ENCODE measurements at places on chromosomes 7 and 10.

- no peak for DNase-seq
These were observed 1.4 kb downstream of the LARP4B start for GRCh38 chr10:929960-930624.

DNA sequence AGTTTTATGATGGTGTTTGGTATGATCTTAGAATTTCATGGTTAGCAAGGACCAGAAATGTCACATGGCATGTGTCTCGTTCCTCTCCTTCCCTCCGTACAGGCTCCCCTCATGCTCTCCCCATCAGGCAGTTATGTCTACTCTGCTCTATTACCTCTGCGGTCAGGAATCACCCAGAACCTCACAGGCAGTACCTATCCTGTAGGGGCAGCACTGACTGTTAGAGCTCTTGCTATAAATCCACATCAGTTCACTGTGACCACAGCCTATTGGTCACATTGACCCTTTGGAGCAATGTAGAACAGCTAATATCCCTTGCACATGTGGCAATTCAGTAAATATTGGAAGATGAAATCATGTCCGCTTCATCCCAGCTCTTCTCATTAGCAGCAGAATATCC lies 151.8 kb downstream of the WNT2 start:
- no peak for DNase-seq

DNA sequence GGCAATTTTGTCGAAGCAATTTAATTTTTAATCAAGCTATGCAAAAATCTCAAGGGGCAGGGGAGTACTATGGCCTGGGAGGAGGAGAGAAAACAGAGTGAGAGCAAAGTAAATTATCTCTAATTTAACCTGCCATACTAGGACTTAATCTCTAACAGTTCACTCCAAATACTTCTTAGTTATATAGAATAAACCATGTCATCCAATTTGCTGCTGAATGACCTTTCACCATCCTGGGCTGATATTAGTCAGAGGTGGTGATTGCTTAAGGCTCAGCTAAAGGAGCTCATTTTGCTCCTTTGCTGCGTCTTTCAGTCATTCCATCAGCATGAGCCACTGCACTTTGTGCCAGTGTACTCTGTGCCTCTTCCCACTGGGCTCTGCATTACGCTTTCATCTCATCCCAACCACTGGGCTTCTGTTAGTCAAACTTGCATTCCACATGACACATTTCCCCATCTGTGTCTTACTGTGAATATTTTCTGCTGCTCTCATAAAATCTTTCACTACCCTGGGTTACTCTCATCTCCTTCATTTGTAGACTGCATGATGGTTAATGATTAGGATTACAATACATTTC lies 84.3 kb downstream of the CD36 start:
- no peak for DNase-seq

GRCh38 chr7:110157631-110158362 lies 933.1 kb upstream of the LRRN3 start:
- DNase-seq = no peak

DNA sequence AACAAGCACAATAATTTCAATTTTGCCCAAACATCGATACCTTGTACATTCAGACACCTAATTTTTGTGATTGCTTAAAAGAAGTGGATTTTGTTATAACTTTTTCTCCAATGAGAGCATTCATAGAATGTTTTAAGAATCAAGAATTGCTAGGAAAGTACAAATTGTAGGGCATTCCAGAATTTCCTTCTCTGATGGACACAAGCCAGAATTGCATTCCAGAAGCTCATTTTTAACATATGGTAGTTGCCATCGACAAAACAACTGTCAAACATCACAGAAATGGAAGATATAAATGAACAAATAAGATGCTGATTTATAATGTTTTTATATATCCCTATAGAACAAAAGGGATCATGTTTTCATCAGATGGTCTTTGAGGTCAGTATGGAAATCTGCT lies 258.4 kb upstream of the NPVF start:
- DNase-seq = no peak

GRCh38 chr10:21202776-21203462 lies 305.8 kb upstream of the NEBL start:
- no peak for DNase-seq

DNA sequence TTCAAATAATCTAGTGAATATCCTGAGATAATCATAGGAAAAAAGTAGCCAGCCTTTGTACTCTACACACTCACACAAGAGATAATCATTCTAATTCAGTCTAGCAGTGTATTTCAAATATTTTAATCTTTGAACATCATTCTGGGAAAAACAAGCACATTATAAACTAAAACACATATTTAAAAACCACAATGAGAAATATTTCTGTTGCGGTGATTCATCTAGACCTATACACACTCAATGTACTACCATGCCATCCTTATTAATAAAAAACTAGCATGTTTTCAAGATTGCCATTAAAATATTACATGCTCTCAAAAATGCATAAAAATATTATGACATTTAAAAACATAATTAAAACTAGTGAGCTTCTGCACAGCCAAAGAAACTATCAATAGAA lies 11.8 kb downstream of the COG5 start:
- no peak for DNase-seq

DNA sequence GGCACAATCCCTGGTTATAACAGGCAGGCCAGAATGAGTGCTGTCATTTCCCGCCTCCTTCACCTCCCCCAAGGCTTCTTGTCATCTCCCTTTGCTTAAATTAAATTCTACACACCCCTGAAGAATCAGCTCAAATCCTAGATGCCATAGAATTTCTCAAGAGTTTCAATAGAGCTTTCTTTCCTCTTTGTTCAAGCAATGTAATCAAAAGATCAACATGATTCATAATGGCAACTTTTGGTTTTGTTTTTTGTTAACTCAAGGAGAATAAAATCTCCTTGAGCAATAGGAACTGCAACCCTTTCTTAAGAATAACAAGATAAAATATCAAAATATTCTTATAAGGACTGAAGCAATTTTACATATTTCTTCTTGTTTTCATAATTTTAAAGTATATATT lies 180.8 kb upstream of the CDK1 start:
- no peak for DNase-seq

DNA sequence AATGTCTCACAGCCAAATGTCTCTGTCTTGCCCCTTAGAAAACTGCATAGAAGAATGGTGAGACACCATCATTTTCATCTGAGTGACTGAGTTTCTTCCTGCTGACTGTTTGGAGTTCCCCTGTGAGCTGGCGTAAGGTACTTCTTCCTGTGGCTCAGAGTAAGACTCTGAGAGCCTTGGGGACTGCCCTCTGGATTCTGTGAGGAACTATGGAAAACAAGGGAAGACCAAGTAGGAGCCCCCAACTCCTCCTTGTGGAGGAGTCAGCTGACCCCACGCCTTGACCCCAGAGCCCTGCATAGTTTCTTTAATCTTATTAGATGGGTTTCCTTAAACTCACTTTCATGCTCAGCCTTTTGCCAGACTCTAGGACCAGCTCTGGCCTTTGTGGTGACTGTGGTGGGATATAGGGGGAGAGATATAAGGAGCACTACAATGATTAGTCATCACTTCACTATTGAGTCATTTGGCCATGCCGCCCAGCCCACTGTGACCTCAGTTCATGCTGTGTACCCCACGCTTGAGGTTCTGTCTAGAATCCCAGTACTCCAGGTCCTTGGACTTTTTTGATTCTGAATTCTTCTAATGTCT lies 51.8 kb upstream of the FAM133B start:
- no peak for DNase-seq

DNA sequence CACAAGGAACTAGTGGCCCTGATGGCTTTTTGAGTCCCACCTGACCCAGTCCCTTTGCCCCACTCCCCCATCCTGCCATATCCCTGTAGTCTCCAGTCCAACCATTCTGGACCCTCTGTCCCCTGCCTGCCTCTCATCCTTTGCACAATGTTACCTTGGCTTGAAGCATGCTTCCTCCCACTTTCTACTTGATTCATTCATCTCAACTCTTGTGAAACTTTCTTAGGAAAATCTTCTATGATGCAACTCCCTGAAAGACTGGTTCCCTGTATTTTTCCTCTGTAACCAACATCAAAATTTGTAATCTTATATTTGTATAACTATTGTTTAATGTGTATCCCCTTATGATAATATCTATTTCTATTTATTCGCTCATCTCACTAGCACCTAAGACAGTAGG lies 151.5 kb downstream of the LRRTM3 start:
- no peak for DNase-seq

DNA sequence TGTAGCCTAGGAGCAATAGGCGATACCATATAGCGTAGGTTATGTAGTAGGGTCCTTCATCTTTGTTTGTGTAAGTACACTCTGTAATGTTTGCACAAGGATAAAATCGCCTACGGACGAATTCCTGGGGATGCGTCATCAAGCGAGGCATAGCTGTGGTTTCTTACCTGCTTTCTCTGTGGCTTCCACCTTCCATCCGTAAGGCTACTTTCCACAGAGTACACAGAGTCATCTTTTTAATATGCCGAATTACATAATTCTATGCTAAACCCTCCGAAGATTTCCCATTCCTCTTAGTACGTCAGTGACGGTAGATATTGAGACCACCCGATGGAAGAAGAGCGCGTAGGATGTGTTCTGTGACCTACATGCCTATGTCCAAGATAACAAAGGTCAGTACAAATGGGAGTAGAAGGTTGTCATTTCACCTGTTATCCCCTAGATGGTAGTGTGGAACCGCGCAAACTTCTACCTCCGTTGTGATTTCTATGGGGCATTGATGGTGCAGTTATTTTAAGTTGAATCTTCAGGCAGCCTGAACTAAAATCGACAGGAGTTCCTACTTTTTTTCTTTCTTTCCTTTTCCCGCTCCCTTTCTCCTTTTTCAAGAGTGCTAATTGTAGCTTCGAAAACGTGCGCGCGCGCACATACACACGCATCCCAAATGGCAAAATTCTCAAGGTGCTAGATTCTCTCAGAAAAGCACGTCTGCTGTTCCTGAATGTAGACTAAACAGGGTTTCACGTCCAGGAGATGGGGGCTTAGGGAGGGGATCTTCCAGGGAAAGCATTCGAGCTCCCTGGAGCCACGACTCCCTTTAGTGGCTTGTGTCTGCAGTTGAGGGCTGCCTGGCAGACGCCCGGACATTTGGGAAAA lies 111.7 kb upstream of the MBL2 start:
- no peak for DNase-seq

GRCh38 chr10:119644994-119645393 lies 6.2 kb upstream of the BAG3 start:
- DNase-seq = no peak

- DNase-seq = no peak
These were observed 42.6 kb upstream of the TRIL start for GRCh38 chr7:29000717-29001076.

GRCh38 chr10:69974551-69975155 lies 78.0 kb upstream of the MACROH2A2 start:
- no peak for DNase-seq

- no peak for DNase-seq
These were observed 99.1 kb downstream of the BMPR1A start for GRCh38 chr10:86855513-86855912.

GRCh38 chr7:2939193-2939885 lies 95.2 kb upstream of the GNA12 start:
- peak; percentile 8 for DNase-seq

- no peak for DNase-seq
These were observed 72.5 kb downstream of the MICALL2 start for GRCh38 chr7:1386623-1387220.

DNA sequence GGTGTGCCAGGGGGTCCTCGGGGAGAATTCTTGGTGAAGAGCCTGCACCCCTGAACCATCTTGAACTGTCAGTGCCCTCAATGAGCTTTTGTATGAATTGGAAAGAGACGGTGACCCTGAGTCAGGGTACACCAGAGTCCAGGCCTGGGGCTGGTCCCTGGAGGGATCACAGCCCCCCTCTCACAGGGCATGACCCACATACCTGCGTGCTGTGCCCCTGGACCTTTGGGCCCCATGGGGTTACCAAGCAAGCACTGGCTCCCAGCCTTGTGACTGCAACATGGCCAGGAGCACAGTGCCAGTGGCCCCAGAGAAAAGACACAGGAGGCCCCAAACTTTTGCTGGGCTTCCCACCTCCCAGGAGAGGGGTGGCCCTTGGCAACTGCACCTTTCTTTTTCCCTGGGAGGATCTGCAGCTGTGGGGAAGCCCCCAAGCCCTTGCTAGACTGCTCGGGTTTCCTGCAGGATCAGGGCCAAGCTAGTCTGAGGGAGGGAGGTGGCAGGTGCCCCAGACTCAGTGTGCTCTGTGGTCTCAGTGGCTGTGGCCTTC lies 153.5 kb downstream of the ZNF248 start:
- no peak for DNase-seq

GRCh38 chr10:1243486-1244234 lies 187.5 kb downstream of the WDR37 start:
- no peak for DNase-seq

DNA sequence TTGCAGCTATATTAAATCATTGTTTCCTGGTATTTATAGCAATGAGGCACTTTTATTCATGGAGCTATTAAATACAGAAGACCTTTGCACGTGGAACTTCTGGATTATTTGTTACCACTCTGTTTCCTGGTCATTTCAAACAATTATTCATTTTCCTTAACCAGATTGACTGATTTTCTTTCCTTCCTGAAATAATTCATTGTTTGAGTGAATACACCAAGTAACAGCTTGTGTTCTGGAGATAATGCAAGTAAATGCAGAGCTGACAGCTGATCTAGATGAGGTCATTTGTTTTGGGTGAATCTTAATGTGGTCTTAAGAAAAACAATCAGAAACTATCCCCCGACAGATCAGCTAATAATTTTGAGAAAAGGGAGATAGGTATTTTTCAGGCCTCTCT lies 497.7 kb downstream of the KIF20B start:
- DNase-seq = no peak

DNA sequence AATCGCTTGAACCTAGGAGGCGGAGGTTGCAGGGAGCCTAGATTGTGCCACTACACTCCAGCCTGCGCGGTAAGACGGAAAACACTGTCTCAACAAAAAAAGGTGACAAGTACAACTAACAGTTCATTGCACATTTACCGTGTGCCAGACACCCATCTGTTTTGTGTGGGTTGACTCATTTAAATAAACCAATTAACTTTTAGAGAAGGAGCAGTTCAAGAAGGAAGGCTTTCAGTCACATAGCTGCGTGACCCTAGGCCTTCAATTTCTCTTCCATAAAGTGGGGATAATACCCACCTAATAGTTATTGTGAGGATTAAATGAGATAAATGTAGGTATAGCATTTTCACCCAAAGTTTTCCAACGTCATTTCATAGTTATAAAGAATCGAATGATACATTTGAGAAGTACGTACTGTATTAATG lies 52.3 kb upstream of the KDM7A start:
- no peak for DNase-seq
